ENCODE measurements at places on chromosomes 12 and 14.

DNA sequence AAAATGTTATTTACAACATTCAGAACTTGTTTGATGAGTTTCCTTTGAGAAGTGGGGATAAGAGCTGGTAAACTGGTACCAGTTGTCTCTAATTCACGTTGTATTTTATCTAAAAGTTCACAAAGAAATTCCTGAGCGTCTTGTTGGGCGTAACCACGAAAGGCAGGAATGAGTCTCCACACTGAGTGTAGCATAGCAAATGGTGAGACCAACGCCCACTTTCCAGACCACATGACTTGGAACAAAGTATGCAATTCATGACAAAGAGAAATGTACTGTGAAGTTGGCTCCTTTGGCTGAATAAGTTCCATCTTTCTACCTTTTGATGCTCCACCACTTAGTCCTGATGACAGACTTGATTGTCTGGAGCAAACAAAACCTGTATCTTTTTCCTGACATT is 18.4 kb downstream of the USP44 start:
- DNase-seq: peak; percentile 30

- no peak for DNase-seq
Observed at GRCh38 chr12:110266381-110266960, 14.6 kb upstream of the ATP2A2 start.

GRCh38 chr14:76067536-76067935 is 82.0 kb downstream of the IFT43 start:
- no peak for DNase-seq

DNA sequence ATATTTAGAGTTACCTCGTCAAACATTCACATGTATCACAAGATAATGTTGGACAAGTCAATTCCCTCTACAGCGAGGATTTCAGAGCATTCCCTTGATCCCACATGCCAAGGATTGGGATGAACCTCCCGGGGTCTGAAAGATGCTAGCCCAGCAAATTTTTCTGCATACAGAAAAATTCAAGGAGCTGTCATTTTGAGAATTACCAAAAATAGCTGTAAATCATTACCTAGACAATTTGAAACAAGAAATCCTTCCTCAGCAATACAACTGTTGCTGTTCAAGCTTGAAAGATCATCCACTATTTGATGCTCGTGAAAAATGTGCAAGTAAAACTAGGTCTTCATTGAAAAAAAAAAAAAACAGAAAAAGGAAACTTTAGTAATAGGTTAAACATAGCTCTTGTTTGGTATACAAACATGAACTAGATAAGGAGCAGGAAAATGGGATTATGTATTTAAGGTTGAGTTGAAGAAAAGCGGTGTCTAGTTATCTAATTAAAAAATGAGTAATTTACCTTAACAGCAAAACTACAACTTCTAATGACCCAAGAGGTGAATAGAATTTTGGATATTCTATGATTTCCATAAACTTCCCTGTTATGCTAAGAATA is 73.1 kb downstream of the NTN4 start:
- no peak for DNase-seq

- no peak for DNase-seq
Observed at GRCh38 chr14:96260341-96260821, 4.4 kb downstream of the BDKRB1 start.

DNA sequence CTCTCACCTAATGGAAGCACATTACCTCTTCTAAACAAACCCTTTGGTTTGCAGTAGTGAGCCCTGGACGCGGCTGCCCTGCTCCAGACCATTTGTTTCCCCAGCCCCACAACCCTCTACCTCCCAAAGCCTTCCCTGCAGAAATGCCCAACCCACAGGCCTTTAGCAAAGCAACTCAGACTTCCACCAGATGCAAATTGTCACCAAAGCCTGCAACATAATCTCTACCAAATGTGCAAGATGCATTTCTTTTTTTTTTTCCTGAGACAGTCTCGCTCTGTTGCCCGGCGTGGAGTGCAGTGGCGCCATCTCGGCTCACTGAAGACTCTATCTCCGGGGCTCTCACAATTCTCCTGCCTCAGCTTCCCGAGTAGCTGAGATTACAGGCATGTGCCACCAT is 56.2 kb downstream of the VWF start:
- no peak for DNase-seq

- DNase-seq: no peak
Observed at GRCh38 chr12:10853776-10854175, 4.5 kb upstream of the PRR4 start.

DNA sequence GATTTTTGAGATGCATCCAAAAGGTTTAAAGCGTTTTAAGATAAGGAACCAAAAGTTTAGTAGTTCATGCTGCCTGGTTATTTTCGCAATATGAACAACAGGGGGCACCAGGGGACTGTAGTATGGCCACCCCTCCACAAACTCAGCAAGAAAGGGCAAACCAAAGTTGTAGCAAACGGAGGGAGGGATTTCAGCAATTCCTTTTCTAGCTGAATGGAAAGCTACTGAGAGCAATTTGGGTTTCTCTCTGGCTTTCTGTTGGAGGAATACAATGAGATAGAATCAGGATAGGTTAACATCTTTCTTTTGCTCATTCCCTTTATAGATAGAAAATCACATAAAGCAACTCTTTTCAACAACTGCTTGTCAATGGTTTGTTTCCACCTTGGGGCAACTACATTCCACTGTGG is 62.5 kb downstream of the DRAM1 start:
- peak; percentile 52 for DNase-seq

- no peak for DNase-seq
Observed at GRCh38 chr12:117563007-117563406, 201.6 kb upstream of the NOS1 start.

GRCh38 chr12:56766535-56766934 is 3.4 kb downstream of the HSD17B6 start:
- no peak for DNase-seq

DNA sequence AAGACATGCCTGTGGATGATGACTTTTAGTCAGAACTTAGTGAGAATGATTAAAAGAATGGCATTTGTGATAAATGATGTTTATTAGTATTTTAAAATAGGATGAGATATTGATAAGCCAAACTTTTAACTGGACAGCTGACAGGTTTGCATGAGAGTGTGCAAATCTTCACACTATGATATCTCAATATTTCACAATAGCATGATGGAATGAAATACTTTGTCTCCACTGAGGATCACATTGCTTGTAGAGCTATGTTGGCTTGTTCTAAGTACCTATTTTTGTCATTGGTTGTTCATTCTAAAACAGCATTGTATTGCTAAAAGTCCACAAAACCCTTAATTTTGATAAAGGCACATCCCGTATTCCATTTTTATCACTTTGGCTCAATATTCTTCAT is 322.1 kb downstream of the ACSS3 start:
- DNase-seq: no peak

- DNase-seq: no peak
Observed at GRCh38 chr14:31232081-31232480, 24.5 kb upstream of the HECTD1 start.

DNA sequence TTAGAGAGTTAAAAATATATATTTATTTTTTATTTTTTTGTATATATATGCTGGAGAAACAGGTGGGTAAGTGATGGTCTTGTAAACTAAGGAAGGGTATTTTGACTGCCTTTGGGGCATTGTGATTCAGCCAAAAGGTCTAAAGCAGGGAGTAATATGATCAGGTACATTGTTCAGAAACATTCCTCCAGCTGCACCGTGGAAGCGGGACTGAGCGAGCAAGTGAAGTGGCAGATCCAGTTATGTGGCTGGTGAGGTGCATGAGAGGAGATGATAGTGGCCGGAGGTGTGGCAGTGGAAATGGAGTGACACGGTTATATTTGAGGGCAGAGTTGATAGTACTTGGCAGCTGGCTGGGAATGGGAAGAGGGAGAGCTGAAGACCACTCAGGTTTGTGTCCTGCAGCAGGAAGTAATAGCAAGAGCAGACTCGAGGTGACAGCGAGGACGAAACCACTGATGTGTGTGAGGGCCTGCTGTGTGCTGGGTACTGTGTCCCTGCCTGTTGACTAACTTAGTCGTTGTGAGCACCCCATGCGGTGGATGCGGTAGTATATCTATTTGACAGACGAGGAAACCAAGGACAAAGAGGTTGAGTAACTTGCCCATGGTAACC is 39.2 kb downstream of the EID3 start:
- DNase-seq: no peak

- DNase-seq: no peak
Observed at GRCh38 chr14:55711175-55711811, 131.3 kb downstream of the KTN1 start.

DNA sequence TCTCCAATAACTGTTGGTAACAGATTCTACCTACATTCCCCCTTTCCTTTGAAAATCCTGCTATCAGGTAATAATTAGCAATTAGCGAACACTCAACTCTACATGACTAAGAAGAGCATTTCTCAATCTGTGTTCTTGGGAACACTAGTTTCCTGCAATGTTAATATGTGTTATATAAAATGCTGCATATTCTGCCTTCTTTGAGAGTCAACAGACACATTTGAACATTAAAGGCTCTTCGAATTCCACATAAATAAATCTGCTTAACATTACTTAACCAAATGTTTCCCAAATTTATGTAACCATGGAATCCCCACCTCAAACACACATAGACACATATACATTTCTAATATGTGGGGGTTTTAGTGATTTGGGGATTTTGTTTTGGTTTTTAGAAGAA is 41.2 kb upstream of the G2E3 start:
- DNase-seq: no peak

DNA sequence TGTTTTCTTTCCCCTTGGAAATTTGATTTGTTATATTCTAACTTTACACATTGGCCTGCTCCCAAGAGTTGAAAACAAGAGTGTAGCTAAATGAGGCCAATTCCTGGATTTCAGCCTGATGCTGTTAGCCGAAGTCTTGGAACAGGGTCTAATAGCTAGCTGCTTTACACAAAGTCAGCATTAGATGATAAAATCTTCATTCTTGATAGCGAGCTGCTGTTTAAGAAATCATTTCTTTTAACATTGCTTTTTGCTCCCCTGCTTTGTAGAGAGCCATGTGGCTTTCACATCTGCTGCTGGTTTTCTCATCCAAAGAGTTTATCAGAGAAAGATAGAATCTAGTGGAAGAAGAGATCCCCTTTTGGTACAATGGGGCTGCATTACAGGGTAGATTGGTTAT is 22.3 kb downstream of the FBXW8 start:
- DNase-seq: no peak

DNA sequence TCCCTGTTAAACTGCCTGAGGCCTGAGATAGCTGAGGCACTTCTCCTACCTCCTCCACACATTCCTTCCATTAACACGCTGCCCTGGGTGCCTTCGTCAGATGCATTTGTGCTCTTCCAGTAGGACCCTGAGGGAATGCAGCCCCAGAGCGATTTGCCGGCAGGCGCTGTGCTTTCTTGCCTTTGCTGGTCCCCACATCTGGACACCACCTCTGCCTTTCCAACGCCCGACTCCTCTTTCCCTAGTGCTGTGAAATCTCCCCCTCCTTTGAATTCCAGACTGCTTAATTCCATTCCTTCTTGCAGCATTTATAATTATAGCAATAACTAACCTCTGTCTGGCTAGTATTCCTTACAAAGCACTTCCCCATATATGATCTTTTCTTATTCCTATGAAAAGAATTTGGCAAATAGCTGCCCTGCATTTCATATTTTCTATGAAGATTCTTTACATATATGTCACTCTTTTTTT is 88.4 kb downstream of the C12orf75 start:
- DNase-seq: no peak
